ENCODE measurements at places on chromosomes 11 and 22.

- DNase-seq = peak; percentile 97
Measured at GRCh38 chr11:102780491-102780918, at the start of gene MMP10. Gene MMP10 (minus strand): TSS chr11:102780628. CDS start chr11:102780591, 37 bp downstream.

- DNase-seq = peak; percentile 62
Measured at GRCh38 chr22:27435844-27436576, 365.5 kb downstream of the MN1 start.

GRCh38 chr22:46668116-46668515 is 47.9 kb downstream of the GRAMD4 start:
- no peak for DNase-seq

GRCh38 chr22:50244420-50245213 is at the start of gene TUBGCP6:
Gene TUBGCP6 (minus strand): TSS chr22:50245023. CDS start chr22:50244459, 564 bp downstream.
- DNase-seq = peak; percentile 86

- no peak for DNase-seq
Measured at GRCh38 chr11:119006656-119007055, 8.7 kb downstream of the CENATAC start.

- no peak for DNase-seq
Measured at GRCh38 chr11:69327741-69328191, 33.8 kb downstream of the MYEOV start.

DNA sequence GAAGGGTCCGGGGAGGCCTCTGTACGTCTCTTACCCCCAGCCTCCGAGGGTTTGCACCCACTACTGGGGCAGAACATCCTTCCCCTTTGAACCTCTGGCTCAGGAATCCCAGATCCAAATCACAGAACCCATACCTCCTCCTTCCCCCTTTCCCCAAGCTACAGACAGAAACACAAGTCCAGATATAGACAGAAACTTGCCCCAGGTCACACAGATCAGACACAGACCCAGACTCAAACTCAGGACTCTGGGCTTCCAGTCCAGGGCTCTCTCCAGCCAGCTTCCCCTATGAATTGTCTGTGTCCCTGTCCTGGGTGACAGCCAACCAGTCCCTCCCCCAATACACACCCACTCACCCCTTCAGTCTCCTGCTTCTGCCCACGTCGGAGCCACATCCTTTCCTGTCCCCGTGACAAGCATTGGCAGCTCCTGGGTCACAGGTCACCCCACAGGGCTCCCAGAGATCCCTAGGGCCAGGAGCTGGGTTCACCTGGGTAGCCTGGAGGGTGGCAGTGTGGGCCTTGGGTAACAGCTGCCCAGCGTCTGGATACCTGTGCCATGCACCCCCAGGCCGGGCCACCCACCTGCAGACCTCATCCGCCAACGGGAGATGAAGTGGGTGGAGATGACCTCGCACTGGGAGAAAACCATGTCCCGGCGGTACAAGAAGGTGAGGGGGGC is 772 bp downstream of the TBC1D10C start:
- DNase-seq = no peak

DNA sequence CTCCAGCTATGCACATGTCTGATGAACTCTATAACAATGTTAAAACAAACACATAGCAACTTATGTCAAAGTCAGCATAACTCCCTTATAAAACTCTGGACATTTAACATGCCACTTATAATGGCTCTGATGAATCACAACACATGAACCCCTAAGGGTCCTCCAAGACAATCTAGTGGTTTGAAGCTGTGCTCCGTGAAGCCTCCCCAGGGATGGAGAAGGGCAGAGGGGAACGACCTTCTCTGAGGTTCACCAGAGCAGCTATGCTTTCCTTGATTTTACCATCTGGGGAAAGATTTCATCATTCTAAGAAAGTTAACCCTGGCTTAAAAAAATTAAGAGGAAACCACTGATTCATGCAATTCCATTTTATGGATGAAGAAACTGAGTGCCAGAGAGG is 84.4 kb downstream of the MPPED2 start:
- no peak for DNase-seq

GRCh38 chr11:36010010-36010740 is 66.3 kb downstream of the LDLRAD3 start:
- DNase-seq = no peak

DNA sequence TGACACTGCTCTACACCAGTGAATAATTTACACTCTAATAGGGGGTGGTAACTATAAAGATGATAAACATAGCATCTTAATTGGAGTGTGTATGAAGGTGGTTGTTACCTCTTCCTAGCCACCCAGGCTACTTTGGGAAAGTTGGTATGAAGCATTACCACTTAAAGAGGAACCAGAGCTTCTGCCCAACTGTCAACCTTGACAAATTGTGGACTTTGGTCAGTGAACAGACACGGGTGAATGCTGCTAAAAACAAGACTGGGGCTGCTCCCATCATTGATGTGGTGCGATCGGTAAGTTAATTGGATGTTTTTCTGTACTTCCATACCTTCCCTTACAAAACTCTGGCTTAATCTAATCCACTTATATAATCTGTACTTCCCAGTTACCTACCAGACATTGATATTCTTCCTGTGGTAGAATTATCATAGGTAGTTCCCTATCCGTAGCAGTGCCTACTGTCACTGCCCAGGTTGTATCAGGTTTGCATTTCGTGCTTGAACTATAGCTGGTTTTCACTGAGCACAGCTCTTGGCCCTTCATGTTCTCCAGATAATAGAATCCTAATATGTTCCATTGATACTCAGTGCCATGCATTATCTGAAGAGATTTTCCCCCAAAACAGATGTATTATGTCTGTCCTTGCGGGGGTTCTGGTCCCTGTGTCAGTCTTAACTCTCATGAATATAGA is 2.2 kb downstream of the RPL27A start:
- DNase-seq = no peak

DNA sequence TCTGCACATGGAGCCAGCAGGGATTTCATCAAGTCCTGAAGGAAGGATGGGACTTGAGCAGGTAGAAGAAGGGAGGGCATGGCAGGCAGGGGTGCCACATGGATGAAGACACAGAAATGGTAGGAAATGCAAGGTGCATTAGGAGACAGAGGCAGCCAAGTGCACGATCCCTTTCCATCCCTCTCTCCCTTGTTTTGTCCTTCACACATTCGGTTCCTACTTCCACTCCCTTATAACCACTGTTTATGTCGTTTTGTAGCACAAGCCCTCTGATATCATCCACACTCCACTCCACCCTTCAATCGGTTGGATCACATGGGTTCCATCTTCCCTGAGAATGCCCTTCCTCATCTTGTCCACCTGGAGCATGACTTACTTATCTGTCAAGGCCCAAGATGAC is 35.2 kb downstream of the IFT27 start:
- no peak for DNase-seq

DNA sequence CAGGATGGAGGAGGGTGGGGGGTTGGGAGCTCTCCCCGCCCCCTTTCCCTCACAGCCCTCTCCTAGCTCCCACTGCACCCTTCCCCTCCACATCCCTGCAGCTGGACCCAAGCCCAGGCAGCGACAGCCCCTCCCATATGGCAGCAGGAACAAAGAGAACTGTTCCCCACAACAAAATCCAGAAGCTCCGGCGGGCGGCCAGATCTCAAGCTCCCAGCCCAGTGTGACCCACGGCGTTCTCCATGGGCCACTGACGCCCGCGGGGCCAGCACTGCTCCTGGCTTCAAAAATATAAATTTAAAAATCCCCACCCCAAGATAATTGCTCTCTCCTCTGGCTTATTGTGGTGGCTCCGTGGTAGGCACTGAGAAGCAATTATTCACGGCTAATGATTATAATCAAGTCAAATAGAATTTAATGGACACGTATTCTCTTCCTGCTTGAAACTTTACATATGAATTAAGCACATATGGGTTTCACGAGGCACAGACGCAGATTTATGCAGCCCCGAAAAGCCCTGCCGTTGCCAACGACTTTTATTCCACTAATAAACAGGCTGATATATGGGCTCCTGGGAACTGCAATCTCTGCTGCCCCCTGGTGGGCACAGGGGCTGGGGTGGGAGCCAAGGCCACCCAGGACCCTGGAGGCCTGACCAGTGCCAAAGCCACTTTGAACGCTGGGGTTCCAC is 17.5 kb downstream of the MACROD1 start:
- peak; percentile 72 for DNase-seq

Measured in kidney capillary endothelial cell (primary cell).